ENCODE measurements at places on chromosomes 3 and 15. TPM values are rescaled to one million over a fixed set of nuclear protein-coding genes. Genes with fewer than 3 reads are reported as not detected.

The ZNF385D gene
- total RNA-seq = not detected

The GOLGA6B gene
- total RNA-seq = not detected

The CDC25A gene
- 4.3 TPM for total RNA-seq

The RTP1 gene
- not detected for total RNA-seq

The NANOGP8 gene
- 0.24 TPM for total RNA-seq

The DOCK3 gene
- 0.24 TPM for total RNA-seq

The TIGIT gene
- under 0.01 TPM for total RNA-seq

The MRPL3 gene
- total RNA-seq = 134 TPM

The SOX2 gene
- 10.9 TPM for total RNA-seq

The ST6GAL1 gene
- 18.5 TPM for total RNA-seq

The PRICKLE2 gene
- 11.8 TPM for total RNA-seq

The BSN gene
- under 0.01 TPM for total RNA-seq

The UTS2B gene
- not detected for total RNA-seq

Measured in tracheal epithelial cell (primary cell).